ENCODE measurements at places on chromosomes 6 and 20.

DNA sequence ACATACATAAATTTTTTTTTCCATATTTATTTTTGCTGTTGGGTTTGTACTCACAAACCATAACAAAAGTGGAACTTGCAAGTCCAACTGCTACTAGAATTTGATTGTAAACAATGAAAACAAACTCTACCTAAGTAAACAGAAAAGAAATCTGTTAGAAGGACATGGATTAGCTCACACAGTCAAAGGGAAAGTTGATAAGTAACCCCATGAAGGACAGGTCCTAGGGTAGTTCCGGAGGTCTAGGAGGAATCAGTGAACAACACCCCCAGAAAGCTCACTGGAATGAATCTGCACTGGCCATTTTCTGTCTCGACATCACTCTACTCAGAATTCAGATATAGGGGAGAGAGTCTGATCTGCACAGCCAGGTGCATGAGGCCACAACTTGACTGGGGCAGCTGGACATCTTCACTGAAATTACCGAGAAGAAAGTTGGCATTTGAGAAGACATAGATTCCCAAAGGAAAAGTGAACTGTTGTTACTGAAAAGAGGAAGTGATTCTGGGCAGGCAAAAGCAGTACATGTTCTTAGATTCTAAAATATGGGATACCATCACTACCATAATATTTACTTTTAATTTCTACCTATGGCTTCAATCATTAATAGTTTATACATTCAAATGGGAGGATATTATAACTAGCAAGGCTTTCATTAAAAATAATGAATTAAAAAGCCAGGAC, 76.4 kb downstream of the HMGN3 start:
- DNase-seq = no peak

- DNase-seq = no peak
These were observed 55.9 kb upstream of the SNX9 start for GRCh38 chr6:157766901-157767774.

GRCh38 chr20:23514848-23515247, 23.9 kb downstream of the CST8 start:
- DNase-seq = no peak

DNA sequence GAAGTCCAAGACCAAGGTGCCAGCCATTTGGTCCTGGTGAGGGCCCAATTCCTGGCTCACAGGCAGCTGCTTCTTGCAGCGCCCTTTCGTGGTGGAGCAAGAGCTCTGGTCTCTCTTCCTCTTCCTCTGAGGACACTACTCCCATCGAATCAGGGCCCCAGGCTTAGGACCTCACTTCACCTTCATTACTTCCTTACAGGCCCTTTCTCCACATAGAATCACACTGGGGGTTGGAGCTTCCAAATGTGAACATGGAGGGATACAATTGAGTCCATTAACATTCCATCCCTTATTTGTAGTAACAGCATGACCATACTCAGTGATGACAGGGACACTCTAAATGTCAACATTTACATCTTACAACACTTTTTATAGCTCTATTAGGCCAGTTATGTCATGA, 2.3 kb downstream of the RAMACL start:
- DNase-seq = no peak

- DNase-seq = no peak
These were observed 95.8 kb upstream of the SCAF8 start for GRCh38 chr6:154637392-154637791.

DNA sequence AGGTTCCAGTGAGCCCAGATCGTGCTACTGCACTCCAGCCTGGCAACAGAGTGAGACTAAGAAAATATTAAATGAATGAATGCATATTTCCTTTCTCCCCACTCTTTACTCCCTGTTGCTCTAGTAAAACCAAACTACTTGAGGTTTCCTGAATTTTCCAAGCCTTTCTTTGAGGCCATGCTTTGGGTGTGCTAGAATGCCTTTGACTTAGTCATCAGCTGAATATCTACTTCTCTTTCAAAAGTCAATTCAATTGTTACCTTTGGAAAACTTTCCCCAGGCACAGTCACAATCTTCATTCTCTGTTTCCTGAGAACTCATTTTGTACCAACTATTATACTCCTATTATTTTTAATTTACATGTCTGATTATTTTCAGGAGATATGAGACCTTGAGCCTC, 27.5 kb upstream of the CEP85L start:
- DNase-seq = no peak

GRCh38 chr6:68575765-68576439, 59.2 kb upstream of the ADGRB3 start:
- peak; percentile 77 for DNase-seq

DNA sequence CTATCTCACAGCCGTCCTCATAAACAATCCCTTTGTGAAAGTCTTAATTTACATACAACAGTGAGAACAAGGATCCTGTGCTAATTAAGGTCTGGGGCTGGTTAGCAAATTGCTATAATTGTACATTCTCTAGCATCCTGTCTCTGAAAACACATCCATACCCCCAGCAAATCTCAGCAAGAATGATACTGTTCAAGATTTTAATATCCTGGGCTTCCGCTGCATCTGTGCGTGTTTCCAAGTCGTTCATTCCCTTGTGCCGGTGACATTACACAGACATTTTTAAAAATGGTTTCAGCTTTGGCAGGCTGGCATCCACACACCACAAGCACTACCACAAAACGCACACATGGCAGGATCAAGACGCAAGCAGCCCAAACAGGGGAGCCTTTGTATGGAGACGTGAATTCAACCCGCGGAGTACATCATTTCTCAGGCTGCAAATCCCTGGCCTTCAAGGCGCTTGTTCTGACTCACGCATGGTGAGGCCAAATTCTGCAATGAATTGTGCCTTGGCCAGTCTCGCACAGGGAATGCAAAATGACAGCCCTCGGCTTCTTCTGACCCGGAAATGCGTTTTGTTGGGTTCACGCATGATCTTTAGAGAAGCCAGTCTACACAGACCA, 20.3 kb downstream of the ZMYND8 start:
- peak; percentile 71 for DNase-seq

DNA sequence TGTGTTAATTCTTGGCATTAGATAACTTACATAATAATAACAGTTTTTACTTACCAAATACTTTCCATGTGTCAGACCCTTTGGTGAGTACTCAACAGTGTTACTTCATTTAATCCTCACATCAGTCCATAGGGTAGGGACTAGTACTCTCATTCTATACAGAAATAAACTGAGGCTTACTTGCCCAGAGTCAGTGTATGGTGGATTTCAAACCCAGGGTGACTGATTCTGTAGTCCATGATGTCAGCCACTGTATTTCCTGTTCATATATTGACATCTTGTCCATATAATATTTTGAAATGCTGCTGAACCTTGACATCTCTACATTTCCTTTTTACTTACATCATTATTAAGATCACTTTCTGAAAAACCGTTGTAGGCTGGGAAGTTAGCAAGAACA, 2.5 kb upstream of the PNLDC1 start:
- DNase-seq = no peak

DNA sequence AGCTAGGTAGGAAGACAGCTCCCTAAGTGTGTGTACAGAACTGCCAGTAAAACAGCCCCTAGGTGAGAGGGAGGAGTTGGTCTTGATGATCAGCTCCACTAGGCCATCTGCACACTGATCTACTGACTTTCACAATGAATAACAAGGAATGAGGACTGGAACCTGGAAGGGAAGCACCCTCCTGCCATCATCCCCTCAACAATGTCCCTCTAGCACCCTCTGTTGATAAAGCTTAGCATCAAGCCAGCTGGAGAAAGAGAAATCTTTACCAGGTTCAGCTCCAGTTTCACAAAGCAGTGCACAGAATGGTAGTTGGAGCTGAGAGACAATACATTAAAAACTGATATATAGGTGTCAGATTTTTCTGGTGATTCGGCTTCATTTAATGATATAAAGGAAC, 57.2 kb upstream of the IRAK1BP1 start:
- DNase-seq = no peak

Measured in aorta (tissue), 5 donors.